Transverse colon (tissue), 4 donors: ENCODE measurements at places on chromosomes 2 and 18. TPM values are rescaled to one million over a fixed set of nuclear protein-coding genes. Genes with fewer than 3 reads are reported as not detected.

DNA sequence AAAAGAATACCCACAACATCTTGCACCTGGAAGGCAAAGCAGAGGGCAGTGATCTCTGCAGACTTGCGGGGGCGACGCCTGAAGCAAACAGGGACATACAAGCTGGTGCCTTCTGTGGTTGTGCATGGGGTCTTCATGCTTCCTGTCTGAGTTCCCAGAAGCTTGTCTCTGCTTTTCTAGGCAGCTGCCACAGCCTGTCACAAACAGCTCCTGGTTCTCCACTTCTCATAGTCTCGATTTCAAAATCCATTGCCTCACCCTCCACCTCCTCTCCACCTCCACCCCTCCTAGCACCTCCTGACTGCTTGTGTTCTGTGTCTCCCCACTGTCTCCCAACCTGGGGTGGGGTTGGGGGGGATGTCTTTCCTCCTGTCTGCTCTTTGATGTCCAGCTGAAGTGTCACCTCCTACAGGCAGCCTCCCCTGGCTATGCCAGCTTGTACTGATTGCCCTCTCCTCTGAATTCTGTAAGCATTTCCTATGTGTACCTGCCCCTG lies 1.7 kb upstream of the PROC start:
- no peak for DNase-seq
- no peak overlapping the region for H3K27ac ChIP-seq
- H3K4me1 ChIP-seq = no peaks in the 10 kb centered on the region

DNA sequence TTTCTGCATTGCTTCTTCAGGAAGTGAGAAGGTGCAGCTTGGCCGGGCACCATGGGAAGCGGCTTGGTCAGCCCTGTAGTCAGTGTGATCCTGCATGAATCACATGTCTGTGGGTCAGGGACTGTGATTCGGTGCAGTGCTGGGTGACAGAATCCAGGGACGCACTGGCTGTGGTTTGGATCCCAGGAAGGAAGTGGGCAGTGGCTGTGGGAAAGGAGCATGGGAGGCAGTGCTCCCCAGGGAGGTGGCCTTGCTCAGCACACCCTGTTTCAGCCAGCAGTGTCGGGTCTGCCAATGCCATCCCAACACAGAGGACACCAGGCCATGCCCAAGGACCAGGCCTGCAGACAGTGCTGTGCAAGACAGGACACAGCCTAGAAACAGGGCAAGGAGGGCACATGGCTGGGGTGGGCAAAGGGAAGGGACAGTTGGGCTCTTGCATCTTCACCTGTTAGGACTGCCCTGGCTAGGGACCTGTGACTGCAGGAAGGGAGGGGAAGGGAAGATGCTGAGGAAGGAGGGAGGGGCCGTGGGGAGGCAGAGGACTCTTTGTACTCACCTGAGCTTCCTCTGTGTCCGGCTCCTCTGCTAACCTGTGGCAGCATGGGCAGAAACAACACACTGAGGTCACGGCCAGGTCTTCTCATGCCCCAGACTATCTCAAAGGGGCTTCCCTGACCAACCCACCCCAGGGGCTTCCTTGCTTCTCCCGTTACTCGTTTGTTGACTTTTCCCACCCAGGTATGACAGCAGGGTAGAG lies 37.2 kb upstream of the DNMT3A start:
- no peaks in the 10 kb centered on the region for H3K36me3 ChIP-seq
- H3K27me3 ChIP-seq = no peaks in the 10 kb centered on the region
- no peak overlapping the region for H3K4me3 ChIP-seq

The SLC35F6 gene
- 31.6 TPM for total RNA-seq

The ERBB4 gene
- 12.7 TPM for total RNA-seq

DNA sequence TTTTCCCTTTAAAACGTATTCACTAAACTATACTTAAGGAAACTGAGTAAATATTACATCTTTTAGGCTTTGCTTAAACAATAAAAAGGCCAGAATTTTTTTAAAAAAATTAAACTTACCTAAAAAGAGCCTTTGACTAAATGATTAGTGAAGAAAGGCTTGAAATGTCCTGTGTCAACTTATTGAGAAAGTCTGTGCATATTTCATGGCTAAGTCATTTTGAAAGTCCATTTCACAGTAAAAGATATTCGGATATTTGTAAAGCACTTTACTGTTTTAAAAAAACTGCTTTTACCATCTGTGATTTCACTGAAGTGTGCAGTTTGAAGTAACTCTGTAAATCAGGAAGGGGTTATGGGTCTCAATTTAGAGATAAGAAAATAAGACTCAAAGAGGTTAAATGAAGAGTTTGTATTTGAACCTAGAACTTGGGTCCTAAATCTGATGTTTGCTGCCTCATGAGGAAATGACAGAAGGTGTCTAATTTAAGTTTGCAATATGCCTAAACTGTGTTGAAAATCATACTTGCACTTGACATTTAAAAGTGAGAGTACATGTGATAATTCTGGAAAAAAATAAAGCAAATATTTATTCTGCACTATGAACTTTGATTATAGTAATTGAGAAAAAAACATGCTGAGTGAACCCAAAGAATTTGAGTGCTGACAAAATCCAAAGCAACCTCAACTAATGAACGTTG lies 50.5 kb downstream of the RAB27B start:
- H3K27ac ChIP-seq = no peak overlapping the region
- no peak overlapping the region for H3K4me3 ChIP-seq
- no peaks in the 10 kb centered on the region for H3K4me1 ChIP-seq
- no peaks in the 10 kb centered on the region for H3K27me3 ChIP-seq
- no peaks in the 10 kb centered on the region for H3K36me3 ChIP-seq
- no peak for DNase-seq

The OTOF gene
- total RNA-seq = not detected

- no peaks in the 10 kb centered on the region for H3K36me3 ChIP-seq
- peak overlapping the region; percentile 31 for H3K27ac ChIP-seq
- DNase-seq = peak; percentile 54
- no peaks in the 10 kb centered on the region for H3K27me3 ChIP-seq
- peaks cover 6% of the 10 kb centered on the region for H3K4me1 ChIP-seq
Measured at GRCh38 chr2:235605312-235606003, 111.6 kb downstream of the AGAP1 start.

The CBLN2 gene
- 0.75 TPM for total RNA-seq

The ONECUT2 gene
- total RNA-seq = not detected

The GPR55 gene
- 2.1 TPM for total RNA-seq

The RNF125 gene
- total RNA-seq = 11.3 TPM

DNA sequence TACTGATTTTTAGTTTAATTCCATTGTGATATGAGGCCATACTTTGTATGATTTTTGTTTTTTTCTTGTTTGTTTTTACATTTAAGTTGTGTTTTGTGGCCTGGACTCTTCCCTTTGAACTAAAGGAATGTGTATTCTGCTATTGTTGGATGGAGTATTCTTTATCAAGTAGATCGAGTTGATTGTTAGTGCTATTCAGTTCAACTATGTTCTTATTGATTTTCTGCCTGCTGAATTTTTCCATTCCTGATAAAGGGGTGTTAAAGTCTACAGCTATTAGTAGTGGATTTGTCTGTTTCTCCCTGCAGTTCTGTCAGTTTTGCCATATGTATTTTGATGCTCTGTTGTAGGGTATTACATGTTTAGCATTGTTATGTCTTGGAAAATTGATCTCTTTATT lies 14.5 kb downstream of the RNF144A start:
- H3K27me3 ChIP-seq = no peaks in the 10 kb centered on the region
- DNase-seq = no peak
- no peak overlapping the region for H3K27ac ChIP-seq
- H3K36me3 ChIP-seq = no peaks in the 10 kb centered on the region

DNA sequence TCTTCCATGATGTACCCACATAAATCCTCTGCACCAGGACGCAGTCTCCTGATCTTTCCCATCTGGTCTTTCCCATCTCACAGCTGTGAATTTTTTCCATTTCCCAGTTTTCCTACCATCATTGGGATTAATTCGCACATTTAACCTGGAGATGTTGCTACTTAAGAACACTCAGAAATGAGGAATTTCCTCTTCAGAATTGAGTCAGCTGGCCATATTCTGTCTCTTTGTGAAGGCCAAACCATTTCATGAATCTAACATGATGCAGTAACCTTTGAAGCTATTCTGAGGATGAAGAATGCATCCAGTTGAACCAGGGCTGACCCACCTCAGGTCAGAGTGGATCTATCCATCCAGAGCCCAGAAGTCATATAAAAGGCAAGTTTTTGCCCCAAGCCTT lies 326.8 kb downstream of the SETBP1 start:
- H3K36me3 ChIP-seq = no peaks in the 10 kb centered on the region
- no peaks in the 10 kb centered on the region for H3K4me1 ChIP-seq
- H3K4me3 ChIP-seq = no peak overlapping the region
- H3K27ac ChIP-seq = no peak overlapping the region

The NOSTRIN gene
- 44.5 TPM for total RNA-seq

The ALKAL2 gene
- total RNA-seq = not detected

DNA sequence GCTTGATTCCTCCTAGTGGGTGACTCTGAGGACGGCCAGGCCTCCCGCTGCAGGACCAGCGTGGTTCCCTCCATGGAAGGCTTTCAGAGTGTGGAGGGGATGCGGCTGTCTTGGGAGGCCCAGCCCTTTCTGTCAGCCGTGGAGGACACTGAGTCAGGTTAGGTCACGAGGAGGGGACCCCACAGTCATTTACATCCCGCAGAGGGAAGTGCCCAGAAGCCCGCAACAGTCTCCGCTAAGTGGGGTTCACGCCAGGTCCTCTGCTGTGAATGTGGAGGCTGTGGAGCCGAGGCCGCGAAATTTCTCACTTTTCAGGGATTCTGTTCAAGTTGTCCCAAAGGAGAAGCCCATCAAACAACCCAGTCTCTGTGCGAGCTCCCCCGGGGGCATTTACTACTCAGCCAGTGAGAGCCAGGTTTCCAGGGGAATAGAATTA lies 8.8 kb downstream of the ACKR3 start:
- H3K4me1 ChIP-seq = peaks cover 9% of the 10 kb centered on the region
- H3K27ac ChIP-seq = peak overlapping the region; percentile 60
- no peaks in the 10 kb centered on the region for H3K36me3 ChIP-seq
- H3K4me3 ChIP-seq = no peak overlapping the region

DNA sequence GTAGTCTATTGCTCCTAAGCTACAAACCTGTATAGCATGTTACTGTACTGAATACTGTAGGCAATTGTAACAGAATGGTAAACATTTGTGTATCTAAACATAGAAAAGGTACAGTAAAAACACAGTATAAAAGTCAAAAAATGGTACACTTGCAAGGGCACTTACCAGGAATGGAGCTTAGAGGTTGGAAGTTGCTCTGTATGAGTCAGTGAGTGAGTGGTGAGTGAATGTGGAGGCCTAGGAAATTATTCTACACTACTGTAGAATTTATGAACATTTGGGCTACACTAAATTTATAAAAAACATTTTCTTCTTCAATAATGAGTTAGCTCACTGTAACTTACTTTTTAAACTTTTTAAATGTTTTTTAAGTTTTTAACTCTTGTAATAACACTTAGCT lies 19.0 kb downstream of the NABP1 start:
- H3K4me3 ChIP-seq = no peak overlapping the region
- H3K27ac ChIP-seq = no peak overlapping the region
- peaks cover 2% of the 10 kb centered on the region for H3K27me3 ChIP-seq
- no peak for DNase-seq
